ENCODE measurements at places on chromosomes 4 and X.
A peak's percentile ranks its signal among the peaks of the same experiment; 100 is the strongest.

DNA sequence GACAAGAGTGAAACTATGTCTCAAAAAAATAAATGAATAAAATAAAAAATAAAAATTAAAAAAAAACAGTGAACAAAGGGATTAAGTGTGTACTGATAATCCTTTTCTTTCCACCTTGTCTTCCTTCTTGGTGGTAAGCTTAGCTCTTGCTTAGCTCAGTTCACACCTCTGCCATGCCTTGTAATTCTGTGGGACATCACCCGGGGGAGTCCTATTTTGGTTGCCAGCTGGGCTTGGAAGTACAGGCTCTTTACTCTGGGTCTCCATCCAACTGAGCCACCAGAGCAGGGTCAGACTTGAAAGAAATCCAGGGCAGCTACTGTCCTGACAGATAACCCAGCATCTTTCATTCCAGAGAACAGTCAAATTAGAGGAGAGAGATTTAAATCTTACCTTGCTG is 204.2 kb upstream of the TEX13A start:
- DNase-seq, result no peak

DNA sequence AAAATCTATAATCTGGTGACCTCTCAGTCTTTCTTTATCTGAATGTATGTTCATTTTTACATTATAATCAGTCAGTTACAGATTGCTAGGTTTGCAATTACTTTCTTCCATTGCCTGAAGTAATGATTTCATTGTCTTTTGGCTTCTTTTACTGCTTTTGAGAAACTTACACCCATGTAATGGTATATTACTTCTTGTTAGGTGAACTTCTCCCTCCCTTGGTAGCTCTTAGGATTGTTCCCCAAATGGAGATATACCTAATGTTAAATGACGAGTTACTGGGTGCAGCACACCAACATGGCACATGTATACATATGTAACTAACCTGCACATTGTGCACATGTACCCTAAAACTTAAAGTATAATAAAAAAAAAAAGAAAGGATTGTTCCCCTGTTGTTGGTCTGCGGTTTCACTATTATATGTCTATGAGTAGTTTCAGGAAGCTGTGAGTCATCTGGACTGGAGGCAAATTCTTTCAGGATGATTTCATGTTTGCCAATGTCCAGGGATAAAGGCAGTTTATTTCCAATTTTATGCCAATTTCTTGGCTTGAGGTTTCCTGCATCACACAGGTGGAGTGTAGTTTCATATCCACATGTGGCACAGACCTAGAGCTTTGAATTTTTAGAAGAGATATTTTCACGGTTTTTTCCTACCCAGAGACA is 21.8 kb downstream of the SPANXC start:
- peak; percentile 25 for DNase-seq

DNA sequence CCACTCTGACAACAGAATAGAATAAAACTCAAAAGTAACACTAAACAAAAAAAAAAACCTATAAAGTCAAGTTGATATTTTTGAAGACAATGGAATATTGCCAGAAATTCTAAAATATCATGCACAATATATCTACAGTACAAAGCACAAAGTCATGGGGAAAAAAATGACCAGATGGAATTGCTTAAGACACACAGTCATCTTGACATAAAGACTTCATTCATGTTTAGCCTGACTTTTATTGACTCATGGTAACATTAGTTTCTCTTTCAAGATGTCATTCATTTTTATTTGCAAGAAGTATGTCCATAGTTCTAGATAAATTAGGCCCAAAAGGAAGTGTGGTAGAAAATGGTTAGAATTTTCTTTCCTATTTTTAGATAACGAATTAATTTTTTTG is 259.1 kb downstream of the CAMK2D start:
- DNase-seq, result no peak

- no peak for DNase-seq
Observed at GRCh38 chrX:57607295-57608187, 15.7 kb downstream of the ZXDB start.

- no peak for DNase-seq
Observed at GRCh38 chrX:9267415-9267814, 197.4 kb upstream of the TBL1X start.

All from Kasumi-1 (cell line).